ENCODE measurements at places on chromosomes 7 and 10. TPM values are rescaled to one million over a fixed set of nuclear protein-coding genes. Genes with fewer than 3 reads are reported as not detected.

GRCh38 chr7:33986451-33986850 lies 81.1 kb downstream of the BMPER start:
- H3K4me3 ChIP-seq, result no peak overlapping the region
- DNase-seq, result no peak
- no peak overlapping the region for H3K27ac ChIP-seq
- H3K36me3 ChIP-seq, result no peaks in the 10 kb centered on the region
- H3K4me1 ChIP-seq, result no peaks in the 10 kb centered on the region

GRCh38 chr10:100912013-100912604 lies 654 bp upstream of the SLF2 start:
- no peak for DNase-seq
- no peaks in the 10 kb centered on the region for H3K27me3 ChIP-seq
- 0 out of 2 replicates have a peak, but pooled peaks cover 4% of the 10 kb centered on the region for H3K4me1 ChIP-seq
- no peaks in the 10 kb centered on the region for H3K36me3 ChIP-seq
- peak overlapping the region; percentile 45 for H3K4me3 ChIP-seq
- H3K27ac ChIP-seq, result peak overlapping the region; percentile 91

- H3K27me3 ChIP-seq, result no peaks in the 10 kb centered on the region
- H3K4me3 ChIP-seq, result no peak overlapping the region
- no peak overlapping the region for H3K27ac ChIP-seq
- H3K4me1 ChIP-seq, result no peaks in the 10 kb centered on the region
Measured at GRCh38 chr7:144709066-144709465, 126.8 kb downstream of the TPK1 start.

- no peak overlapping the region for H3K27ac ChIP-seq
- no peaks in the 10 kb centered on the region for H3K36me3 ChIP-seq
- DNase-seq, result no peak
- no peaks in the 10 kb centered on the region for H3K4me1 ChIP-seq
- no peaks in the 10 kb centered on the region for H3K27me3 ChIP-seq
Measured at GRCh38 chr7:38021892-38022291, 101.5 kb downstream of the EPDR1 start.

GRCh38 chr7:20510573-20510900 lies 104.9 kb upstream of the ABCB5 start:
- no peaks in the 10 kb centered on the region for H3K4me1 ChIP-seq
- no peak overlapping the region for H3K4me3 ChIP-seq
- no peak overlapping the region for H3K27ac ChIP-seq
- no peaks in the 10 kb centered on the region for H3K27me3 ChIP-seq
- no peaks in the 10 kb centered on the region for H3K36me3 ChIP-seq
- DNase-seq, result no peak

Gene PRKG1
- 0.12 TPM for total RNA-seq

All from Caco-2 (cell line).